ENCODE measurements at places on chromosomes 2 and 18.

DNA sequence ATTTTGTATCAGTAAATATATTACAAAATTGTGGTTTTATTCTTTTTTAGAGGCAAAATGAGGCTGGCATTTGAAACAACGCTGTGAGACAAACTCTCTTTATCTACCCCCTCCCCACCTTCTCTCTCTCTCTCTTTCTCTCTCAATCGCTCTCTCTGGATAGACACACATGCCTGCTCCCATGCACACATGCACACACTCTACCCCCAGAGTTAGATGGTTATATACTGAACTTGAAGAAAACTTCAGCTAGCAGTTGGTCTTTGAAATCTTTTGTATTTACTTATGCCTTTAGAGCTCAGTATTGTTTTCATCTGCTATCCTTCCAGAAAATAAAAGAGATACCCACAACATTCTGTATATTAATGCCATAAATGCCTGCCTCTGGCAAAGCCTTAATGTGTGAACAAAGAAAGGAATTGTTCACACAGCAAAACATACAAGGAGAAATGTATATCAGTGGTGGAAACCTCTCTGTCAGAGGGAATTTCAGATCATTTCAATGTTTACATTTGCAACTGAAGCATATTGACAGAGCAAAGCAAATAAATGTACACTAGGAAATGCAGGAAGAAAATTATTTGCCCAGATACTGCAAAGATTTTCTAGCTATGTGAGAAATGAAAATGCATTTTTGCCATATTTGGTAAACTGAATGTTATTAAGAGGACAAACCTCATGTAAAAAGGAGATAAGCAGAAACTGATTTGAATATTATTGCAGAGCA lies 217.0 kb upstream of the UBE2E3 start:
- DNase-seq: no peak

DNA sequence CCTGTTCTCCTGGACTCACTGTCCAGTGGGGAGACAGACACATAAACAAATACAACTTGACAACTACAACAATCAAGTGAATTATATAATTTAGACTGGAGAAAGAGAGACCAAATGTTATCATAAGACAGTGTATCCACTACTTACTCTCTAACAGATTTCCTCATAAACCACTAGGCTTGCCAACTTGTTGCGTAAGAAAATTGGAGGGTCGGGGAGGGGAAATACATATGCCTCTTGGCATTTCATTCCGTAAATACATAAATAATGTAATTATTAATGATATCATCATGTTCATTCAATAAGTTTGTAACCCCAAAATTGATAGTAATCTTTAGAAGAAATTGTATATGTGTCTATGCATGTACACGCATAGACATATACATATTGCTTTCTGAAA lies 14.9 kb downstream of the RAB6D start:
- DNase-seq: no peak

- DNase-seq: no peak
Observed at GRCh38 chr2:17869128-17869527, 9.3 kb upstream of the KCNS3 start.

DNA sequence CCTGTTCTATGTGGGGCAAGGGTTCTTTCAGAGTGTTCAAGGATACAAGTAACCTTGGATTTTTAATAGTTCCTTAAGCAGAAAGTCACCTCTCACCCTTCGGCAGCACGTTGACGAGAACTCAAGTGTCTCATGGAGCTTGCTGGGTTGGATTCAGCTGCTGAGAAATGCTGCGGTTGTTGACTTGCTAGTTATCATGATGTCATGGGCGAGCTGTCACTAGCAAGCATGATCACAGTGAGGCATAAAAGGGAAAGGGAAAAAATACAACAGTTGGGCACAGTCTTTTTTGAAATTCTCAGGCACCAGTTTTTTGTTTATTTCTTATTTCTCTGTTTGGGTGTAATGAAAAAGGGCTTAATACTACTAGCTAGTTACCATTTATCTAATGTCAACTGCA lies 53.2 kb downstream of the ADCYAP1 start:
- DNase-seq: no peak

GRCh38 chr2:8684540-8684877 lies 2.7 kb downstream of the ID2 start:
- DNase-seq: no peak

- no peak for DNase-seq
Observed at GRCh38 chr2:213806125-213806726, 522.0 kb downstream of the SPAG16 start.

DNA sequence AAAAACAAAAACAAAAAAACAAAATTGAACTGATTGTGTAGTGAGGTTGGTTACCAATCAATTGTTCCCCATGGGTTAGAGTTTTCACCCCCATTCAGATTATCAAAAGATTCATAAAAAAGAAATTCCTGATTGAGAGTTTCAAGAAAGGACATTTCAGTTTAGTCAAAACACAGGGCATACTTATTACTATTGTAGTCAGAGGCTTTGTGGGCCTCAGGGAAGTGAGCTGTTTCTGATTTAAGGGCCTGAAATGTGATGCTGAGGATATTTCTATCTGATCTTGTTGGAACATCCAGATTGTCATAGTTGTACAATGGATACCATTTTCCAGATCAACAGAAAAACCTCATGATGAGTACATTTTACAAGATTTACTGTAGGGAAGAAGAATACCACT lies 368.1 kb upstream of the NETO1 start:
- no peak for DNase-seq

- no peak for DNase-seq
Observed at GRCh38 chr2:128536925-128537620, 218.4 kb upstream of the HS6ST1 start.

GRCh38 chr2:134295441-134295840 lies 41.6 kb downstream of the MGAT5 start:
- no peak for DNase-seq

- DNase-seq: no peak
Observed at GRCh38 chr2:215790523-215791421, 222.6 kb downstream of the MREG start.

DNA sequence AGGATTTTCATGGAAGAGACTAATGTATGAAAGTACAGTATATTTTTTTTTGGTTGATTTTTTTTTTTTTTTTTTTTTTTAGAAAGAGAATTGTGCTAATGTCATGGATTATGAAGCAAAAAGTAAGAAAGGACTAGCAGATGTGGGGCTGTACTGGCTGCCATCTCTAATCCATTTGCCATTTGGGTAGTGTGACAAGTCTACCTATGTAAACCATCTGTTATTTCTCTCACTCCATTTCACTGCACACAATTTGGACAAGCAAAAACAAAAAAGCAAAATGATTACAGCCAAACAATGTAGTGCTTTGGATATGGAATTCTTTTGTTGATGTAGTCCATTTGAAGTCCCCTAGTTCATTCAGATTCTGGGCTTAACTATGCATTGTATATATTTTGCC lies 1355.4 kb downstream of the LRP1B start:
- no peak for DNase-seq

DNA sequence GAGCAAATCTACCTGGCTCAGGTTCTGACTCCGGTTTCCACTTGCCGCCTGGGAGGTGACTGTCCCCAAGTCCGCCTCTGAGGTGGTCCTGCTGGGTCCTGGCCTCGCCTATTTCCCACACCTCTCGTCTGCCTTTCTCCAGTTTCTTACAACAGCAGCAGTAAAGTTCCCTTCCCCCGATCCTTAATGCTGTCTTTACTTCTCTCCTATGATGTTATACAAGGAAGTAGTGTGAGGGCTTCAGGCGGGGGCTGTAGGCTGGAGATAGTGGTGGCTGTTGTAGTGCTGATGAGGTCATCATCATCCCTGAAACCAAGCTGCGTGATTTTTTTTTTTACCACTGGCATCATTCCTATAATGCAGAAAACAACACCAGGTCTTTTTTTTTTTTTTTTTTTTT lies 18.9 kb downstream of the TGIF1 start:
- no peak for DNase-seq

DNA sequence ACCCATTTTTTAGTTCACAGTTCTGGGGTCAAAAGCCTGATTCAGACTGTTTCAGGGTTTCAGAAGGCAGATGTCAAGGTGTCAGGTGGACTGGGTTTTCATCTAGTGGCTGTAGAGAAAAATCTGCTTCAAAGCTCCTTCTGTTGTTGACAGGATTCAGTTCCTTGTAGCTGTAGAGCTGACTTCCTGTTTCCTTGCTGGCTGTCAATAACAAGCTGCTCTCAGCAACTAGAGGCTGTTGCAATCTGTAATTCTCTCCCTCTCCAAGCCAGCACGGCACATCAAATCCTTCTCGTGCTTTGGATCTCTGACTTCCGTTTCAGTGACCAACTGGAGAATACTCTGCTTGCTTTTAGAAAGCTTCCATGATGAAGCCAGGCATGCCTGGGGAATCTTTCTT lies 179.4 kb downstream of the DOK6 start:
- no peak for DNase-seq

DNA sequence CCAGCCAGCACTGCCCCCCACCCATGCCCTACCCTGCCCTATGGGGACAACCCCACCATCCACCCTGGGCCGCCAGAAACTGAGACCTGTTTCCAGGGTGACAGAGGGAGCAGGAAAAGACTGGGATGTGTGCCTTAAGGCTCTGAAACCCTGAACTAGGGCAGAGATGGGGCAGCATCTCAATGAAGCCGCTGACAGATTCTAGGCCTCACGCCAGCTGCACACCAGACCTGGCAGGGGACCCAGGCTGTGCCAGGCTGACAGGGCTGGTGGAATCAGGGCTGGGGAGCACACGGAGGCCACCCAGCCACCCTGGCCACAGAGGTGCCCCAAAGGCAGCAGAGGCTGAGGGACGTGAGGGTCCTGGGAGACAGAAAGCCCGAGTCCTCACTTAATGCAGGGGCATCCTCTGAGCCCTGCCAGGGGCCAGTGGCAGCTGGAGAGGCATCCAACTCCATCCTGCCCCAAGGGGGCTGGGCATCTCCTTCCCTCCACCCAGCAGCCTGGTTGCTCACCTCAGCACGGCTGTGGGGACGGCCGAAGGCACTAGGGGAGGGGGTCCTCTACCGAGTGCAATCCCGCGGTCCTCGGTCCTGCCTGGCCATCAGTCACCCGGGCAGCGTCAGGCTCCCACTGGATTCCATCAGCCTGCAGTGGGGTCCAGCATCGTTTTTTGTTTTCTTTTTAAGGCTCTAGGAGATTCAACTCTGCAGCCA lies 169.2 kb downstream of the ZFP36L2 start:
- peak; percentile 95 for DNase-seq

DNA sequence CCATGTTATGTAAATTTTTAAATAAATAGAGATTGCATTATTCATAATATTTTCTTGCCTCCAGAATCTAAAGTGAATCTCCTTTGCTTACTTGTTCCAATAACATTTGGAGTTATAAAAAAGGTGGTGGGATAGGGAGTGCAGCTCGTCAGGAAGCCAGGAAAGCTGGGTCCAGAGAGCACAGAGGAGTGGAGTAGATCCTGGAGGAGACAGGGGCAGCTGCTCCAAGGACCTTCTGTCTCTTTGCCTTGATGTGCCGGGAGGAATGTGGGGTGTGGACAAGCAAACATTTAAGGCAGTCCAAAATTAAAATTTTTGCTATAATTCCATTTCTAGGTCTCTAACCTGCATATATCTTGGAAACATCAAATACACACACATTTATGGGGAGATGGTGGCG lies 29.3 kb downstream of the HAUS1 start:
- no peak for DNase-seq

DNA sequence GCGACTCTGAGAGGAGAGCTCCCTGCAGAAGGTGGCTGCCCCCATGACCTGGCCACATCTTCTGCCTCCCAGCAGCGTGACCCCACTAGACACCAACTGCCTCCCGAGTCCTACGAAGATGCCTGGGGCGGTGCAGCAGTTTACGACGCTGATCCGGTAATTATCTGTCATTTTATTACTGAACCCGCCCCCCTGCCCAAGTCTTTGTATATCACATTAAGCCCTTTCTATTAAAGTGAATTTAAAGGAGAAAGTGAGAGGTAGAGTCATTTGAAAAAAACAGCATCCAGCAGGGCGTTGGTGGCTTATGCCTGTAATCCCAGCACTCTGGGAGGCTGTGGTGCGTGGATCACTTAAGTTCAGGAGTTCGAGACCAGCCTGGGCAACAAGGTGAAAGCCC lies 33.4 kb downstream of the ABCG8 start:
- DNase-seq: no peak

- no peak for DNase-seq
Observed at GRCh38 chr2:121435790-121436189, 94.9 kb upstream of the RNU4ATAC start.

DNA sequence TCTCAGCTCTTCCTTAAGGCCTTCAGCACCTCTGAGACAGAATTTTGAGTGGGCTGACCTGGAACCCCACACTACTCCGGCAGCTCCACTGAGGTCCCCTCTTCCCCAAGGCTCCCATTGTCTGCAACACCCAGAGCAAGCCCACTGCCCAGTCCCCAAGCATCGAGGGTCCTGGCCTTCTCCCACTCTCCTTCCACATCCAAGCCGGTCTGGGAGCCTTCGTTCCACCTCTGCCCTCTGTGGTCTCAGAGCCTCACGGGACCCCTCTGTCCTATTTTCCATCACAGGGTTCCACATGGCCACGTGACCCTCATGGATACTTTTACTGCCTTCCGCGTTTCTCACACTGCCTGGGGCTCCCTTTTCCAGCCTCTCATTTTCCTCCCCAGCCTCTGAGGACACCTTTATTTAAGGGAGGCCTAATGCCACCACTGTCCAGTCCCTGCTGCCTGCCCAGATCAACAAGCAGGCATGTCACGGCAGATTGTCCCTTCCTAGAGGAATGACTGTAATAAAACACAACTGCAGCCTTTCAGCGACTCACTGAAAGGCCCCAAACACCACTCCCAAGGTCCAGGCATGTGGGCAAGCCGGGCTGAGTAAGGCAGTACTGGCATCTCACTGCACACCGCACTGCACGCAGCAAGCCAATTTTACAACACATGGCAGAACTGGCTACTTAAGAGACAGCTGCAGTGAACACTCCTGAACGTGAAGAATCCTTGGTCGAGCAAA lies 7.9 kb upstream of the SALL3 start:
- no peak for DNase-seq

GRCh38 chr18:79575891-79576685 lies 103.5 kb upstream of the CTDP1 start:
- peak; percentile 26 for DNase-seq

DNA sequence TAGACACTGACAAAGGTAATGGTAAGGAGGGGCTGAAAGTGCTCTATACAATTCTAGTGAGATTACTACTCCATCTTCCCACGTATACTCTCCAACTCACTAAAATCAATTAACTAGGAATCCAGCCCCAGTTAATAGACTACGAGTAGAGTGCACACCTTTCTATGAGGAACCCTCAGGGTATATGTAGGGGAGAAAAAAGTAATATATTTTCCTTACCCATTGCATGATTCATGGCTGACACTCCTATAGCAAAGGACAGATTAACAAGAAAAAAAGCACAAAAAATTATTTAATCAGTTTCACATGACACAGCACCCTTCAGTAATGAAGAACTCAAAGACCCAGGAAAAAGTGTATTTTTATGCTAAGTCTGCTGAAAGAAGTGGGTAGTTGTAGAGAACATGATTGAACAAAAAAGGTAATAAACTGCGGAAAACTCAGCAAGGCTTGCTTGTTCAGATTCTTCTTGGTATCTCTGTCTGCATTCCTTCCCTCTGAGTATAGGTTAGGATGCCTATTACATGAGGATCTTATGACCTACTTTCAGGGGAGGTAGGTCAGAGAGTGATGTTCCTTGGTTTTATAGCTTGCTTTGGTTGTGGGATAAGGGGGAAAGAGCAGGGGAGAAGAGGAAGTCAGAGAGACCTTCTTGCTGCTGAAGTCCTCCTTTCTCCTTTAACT lies 342.0 kb upstream of the DLGAP1 start:
- DNase-seq: no peak
